ENCODE measurements at places on chromosomes 2 and 18.

DNA sequence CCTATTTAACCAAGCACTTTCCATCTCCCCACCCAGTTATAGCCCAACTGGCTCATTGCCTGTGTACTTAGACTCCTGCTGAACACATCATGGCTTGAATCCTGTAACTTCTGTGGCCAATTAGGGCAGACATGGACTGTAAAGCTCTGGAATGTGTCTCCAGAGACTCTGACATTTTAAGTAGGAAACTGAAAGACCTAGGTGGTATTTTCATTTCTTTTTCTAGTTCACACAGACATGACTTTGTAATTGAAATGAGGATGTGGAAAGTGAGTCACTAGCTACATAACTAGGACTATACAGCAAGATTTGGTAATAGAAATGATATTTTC, 12.2 kb downstream of the DOK1 start:
- DNase-seq, result no peak
- H3K27ac ChIP-seq, result no peak overlapping the region
- no peak overlapping the region for H3K4me3 ChIP-seq
- H3K36me3 ChIP-seq, result no peaks in the 10 kb centered on the region

DNA sequence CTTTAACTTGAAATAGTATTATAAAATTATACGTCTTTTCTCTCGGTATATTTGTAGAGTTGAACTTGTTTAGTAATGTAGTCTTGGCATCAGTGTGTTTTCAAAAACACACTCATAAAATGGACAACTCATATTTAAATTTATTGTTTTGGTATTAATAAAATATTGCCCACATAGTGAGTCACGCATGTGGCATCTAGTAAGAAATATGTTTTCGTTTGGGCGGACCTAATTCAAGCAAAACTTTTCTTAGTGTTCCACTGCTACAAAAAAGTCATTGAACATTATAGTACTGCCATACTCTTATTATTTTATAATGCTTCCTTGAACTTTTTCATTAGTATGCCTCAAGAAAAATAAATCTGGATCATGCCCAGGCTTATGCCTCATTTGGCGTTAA, 31.1 kb upstream of the FAM237A start:
- no peaks in the 10 kb centered on the region for H3K36me3 ChIP-seq
- no peak overlapping the region for H3K4me3 ChIP-seq
- no peaks in the 10 kb centered on the region for H3K27me3 ChIP-seq

- H3K27ac ChIP-seq, result no peak overlapping the region
- no peaks in the 10 kb centered on the region for H3K4me1 ChIP-seq
- H3K4me3 ChIP-seq, result no peak overlapping the region
- H3K36me3 ChIP-seq, result peaks cover 8% of the 10 kb centered on the region
- no peak for DNase-seq
These were observed 21.4 kb downstream of the SALL3 start for GRCh38 chr18:79000997-79001396.

DNA sequence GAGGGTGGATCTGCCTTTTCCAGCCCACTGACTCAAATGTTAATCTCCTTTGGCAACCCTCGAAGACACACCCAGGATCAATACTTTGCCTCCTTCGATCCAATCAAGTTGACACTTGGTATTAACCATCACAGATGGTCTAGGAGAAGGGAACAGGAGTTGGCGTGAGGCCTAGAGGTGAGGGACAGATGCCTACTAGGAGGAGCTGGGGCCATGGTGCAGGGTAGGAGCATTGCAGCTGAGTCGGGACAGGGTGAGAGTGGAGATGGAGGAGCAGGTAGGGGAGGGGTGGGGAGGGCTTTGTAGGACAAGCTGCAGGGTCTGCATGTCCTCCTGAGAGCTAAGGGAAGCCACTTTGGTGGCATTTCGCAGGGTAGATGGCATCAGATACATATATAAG, 140.0 kb downstream of the VAPA start:
- no peaks in the 10 kb centered on the region for H3K36me3 ChIP-seq

DNA sequence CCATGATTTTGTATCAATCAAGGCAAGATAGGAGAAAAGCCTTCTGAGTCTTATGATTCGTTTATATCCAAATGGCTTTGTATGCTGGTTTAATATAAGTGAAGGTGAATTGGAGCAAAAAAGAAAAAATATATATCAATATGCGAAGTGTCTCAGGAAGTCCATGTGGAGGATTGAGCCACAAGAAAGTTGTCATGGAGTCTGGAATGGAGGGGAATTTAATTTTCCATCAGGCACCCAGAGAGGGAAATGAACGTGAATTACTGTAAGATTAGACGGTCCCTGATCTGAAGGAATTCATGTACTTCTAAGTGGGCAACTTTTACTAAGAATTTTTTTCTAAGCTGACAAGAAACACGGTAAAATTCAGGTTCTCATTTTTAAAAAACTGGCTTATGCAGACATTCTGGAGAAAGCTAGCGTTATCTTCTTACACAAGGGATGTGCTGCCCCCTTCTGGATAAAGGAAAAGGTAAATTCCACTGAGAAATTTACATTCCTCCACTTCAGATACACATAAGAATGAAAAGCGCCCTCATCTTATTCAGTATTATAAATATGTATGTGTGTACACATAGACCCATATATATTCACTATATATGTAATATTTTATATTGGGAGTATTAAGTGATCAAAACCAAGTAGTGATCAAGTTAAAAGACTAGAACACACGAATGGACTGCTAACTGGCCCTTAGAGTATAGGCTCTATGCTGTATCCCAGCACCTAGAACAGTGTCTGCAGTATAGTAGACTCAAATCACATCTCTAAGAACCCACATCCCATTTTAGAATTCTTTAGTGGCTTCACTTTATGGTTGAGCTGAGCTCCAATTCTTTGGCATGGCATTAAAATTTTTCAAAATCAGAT, 289.0 kb upstream of the TFPI start:
- H3K4me3 ChIP-seq, result no peak overlapping the region
- no peaks in the 10 kb centered on the region for H3K27me3 ChIP-seq
- peak; percentile 80 for DNase-seq
- H3K27ac ChIP-seq, result no peak overlapping the region

DNA sequence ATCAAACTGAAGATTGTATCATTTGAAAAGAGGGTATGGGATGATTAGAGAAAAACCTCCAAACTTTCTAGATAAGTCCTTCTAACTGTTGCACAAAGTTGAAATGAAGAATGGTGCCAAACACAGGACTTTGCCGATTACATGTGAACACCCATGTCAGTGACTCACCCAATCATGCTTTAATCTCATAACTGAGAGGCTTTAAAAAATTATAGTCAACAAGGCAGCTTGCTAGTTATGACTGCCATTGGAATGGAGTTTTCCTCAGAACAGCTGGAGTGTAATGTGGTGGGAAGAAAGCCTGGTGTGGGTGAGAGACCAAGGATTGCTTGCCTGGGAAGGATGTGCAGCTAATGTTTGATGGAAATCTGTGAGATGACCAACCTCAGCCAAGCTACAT, 98.2 kb upstream of the ALPP start:
- DNase-seq, result no peak
- no peak overlapping the region for H3K27ac ChIP-seq
- H3K36me3 ChIP-seq, result no peaks in the 10 kb centered on the region

- H3K4me3 ChIP-seq, result peak overlapping the region; percentile 97
- DNase-seq, result no peak
- peak overlapping the region; percentile 15 for H3K27ac ChIP-seq
- no peaks in the 10 kb centered on the region for H3K36me3 ChIP-seq
These were observed 2.8 kb downstream of the NCKAP1 start for GRCh38 chr2:183035298-183035953.

GRCh38 chr18:21267400-21267799, 25.4 kb downstream of the GREB1L start:
- peaks cover 78% of the 10 kb centered on the region for H3K4me1 ChIP-seq
- DNase-seq, result no peak
- no peaks in the 10 kb centered on the region for H3K27me3 ChIP-seq
- H3K4me3 ChIP-seq, result no peak overlapping the region
- H3K36me3 ChIP-seq, result no peaks in the 10 kb centered on the region
- peak overlapping the region; percentile 7 for H3K27ac ChIP-seq

DNA sequence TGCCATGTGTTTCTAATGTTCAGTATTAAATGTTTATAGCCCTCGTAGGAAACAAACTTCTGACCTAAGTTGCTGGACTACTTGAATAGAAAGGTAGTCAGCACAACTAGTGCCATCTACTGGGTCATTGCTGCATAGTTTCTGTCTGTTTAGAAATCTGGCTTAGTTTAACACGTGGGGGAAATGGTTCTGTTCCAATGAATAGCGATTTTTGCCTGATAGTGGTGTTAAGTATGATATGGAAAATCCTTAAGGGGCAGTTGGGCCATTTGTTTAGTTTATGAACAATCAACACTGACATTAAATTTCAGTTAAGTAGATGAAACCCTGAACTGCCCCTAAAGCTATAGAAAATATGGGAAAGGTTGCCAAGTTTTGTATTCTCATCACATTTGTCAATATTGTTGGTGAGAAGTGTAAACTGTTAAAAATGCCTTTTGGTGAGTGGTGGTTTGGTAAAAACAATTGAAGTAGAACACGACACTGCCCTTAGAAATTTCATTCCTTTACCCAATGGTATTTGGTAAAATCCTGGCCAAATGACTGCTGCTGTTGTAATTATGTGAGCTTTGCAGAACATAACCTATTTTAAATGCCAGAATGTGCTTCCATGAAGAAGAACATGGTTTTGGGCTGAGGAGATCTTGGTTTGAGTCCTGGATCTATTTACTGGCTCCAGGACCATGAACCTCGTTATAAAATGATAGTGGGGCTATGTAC, 13.2 kb downstream of the NABP1 start:
- peak; percentile 60 for DNase-seq
- no peaks in the 10 kb centered on the region for H3K27me3 ChIP-seq
- no peak overlapping the region for H3K27ac ChIP-seq
- H3K4me1 ChIP-seq, result no peaks in the 10 kb centered on the region
- no peaks in the 10 kb centered on the region for H3K36me3 ChIP-seq

DNA sequence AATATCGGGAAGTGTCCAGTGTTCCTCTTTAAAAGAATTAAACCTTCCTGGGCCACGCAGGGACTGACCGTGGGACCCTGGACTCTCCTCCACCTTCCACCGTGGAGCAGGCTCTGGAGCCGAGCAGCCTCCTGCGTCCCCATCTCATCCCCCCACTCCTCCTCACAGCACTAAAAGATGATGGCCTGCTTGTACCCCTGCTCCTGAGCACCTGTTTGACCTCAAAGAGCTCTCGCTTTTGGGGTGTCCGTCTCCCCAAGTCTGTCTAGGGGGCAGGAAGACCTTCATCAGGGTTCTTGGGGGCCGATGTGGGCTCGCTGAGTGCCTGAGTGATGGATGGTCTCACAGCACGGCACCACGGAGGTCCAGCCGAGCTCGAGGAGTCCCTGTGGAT, 1.2 kb upstream of the SDC1 start:
- H3K36me3 ChIP-seq, result no peaks in the 10 kb centered on the region
- H3K4me1 ChIP-seq, result peaks cover 24% of the 10 kb centered on the region
- no peak for DNase-seq
- H3K4me3 ChIP-seq, result no peak overlapping the region
- no peak overlapping the region for H3K27ac ChIP-seq

DNA sequence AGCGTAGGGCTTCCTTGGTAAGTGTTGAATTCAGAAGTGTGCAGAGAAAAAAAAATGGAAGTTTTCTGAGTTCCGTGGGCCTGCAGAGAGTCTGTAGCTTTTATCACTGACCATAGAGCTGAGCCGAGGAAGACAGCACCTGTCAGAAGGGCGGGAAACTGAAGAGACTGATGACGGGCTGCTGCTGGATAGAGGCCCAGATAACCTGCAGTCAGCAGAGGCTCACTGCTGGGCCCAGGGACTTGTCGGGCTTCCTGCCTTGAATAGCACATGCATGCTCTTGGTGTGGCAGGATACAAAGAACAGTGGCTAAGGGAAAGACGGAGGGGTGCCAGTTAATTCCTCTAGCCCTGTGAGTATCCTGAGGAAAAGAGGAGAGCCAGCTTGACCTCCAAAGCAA, 166.4 kb downstream of the MGAT5 start:
- H3K27me3 ChIP-seq, result no peaks in the 10 kb centered on the region
- H3K4me1 ChIP-seq, result peaks cover 11% of the 10 kb centered on the region
- no peak overlapping the region for H3K27ac ChIP-seq
- no peaks in the 10 kb centered on the region for H3K36me3 ChIP-seq

- DNase-seq, result no peak
- no peaks in the 10 kb centered on the region for H3K36me3 ChIP-seq
- H3K4me3 ChIP-seq, result no peak overlapping the region
- peaks cover 5% of the 10 kb centered on the region for H3K4me1 ChIP-seq
- H3K27me3 ChIP-seq, result no peaks in the 10 kb centered on the region
- no peak overlapping the region for H3K27ac ChIP-seq
These were observed 195.0 kb downstream of the GCA start for GRCh38 chr2:162538967-162539366.

DNA sequence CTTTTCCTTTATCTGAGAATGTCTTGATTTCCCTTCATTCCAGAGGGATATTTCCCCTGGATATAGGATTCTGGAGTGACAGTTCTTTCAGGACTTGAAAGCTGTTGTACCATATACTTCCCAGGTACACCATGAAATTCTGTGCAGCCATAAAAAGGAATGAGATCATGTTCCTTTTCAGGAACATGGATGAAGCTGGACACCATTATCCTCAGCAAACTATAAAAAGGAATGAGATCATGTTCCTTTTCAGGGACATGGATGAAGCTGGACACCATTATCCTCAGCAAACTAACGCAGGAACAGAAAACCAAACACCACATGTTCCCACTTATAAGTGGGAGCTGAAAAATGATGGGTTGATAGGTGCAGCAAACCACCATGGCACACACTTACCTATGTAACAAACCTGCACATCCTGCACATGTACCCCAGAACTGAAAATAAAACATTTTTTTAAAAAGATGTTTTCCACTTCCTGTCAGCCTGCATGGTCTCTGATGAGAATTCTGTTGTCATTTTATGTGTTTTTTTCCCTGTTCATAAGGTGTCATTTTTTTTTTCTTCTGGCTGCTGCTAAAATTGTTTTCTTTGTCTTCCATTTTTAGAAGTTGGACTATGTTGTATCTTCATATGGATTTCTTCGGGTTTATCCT, 133.3 kb downstream of the DNAH6 start:
- no peaks in the 10 kb centered on the region for H3K36me3 ChIP-seq
- H3K27me3 ChIP-seq, result peaks cover 26% of the 10 kb centered on the region
- H3K4me1 ChIP-seq, result no peaks in the 10 kb centered on the region
- no peak for DNase-seq

- no peak overlapping the region for H3K27ac ChIP-seq
- no peaks in the 10 kb centered on the region for H3K4me1 ChIP-seq
- H3K36me3 ChIP-seq, result no peaks in the 10 kb centered on the region
- no peak for DNase-seq
- H3K27me3 ChIP-seq, result no peaks in the 10 kb centered on the region
These were observed 193.0 kb downstream of the RAB3GAP1 start for GRCh38 chr2:135245071-135245470.

DNA sequence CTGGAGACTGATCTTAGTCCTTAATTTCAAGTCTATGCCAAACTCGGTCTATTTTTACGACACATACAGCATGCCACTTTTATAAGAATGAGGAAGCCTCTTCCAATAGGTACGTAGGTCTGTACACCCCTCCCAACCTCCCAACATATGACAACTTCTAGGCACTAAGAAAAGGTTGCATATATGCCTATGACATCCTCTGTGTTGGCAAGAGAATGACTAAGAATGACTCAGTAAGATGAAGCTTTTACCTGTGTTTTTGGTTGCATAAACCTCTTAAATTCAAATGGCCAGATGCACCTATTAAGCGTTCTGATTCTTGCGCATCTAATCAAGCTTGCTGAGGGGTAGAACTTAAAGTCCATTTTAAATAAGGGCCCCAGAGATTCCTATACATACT, 586.4 kb upstream of the ZEB2 start:
- no peak overlapping the region for H3K27ac ChIP-seq
- H3K4me3 ChIP-seq, result no peak overlapping the region
- peaks cover 10% of the 10 kb centered on the region for H3K4me1 ChIP-seq

- no peaks in the 10 kb centered on the region for H3K36me3 ChIP-seq
- H3K4me3 ChIP-seq, result no peak overlapping the region
- no peaks in the 10 kb centered on the region for H3K27me3 ChIP-seq
- H3K27ac ChIP-seq, result peak overlapping the region; percentile 91
These were observed 329.9 kb downstream of the DLGAP1 start for GRCh38 chr18:4125224-4125623.

Measured in neural progenitor cell (in vitro differentiated cells).